Frontal cortex (tissue), 4 donors: ENCODE measurements at places on chromosomes 12 and 14. TPM values are rescaled to one million over a fixed set of nuclear protein-coding genes. Genes with fewer than 3 reads are reported as not detected.

The CNTN1 gene
- total RNA-seq = 543 TPM

The HOXC4 gene
- total RNA-seq = not detected

The KLRC1 gene
- total RNA-seq = not detected

The SOAT2 gene
- total RNA-seq = under 0.01 TPM

The IL26 gene
- not detected for total RNA-seq

The RBMS2 gene
- 2.4 TPM for total RNA-seq

The PLEKHG7 gene
- total RNA-seq = not detected

The JDP2 gene
- 5.3 TPM for total RNA-seq

The TOMM20L gene
- not detected for total RNA-seq

The RDH12 gene
- 0.82 TPM for total RNA-seq

DNA sequence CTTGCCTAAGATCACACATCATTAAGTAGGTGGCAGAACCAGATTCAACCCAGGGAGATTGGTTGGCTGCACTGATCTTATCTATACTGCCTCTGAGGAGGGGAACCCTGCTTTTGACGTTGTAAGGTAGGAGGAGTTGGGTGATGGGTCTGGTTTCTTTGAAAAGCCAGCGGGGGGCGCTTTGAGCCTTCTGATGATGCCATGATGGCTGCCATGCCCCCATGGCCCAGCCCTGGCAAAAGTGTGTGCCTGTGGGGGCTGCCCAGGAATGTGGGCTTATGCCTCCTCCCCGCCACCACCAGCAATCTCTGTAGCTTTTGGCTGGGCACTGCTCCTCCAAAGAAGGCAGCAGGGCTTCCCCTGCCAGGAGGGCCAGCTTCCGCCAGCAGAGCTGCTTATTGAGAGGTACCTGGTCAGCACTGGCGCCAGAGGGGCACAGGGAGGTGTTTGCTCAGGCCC lies 224.3 kb downstream of the SLC41A2 start:
- DNase-seq = no peak

DNA sequence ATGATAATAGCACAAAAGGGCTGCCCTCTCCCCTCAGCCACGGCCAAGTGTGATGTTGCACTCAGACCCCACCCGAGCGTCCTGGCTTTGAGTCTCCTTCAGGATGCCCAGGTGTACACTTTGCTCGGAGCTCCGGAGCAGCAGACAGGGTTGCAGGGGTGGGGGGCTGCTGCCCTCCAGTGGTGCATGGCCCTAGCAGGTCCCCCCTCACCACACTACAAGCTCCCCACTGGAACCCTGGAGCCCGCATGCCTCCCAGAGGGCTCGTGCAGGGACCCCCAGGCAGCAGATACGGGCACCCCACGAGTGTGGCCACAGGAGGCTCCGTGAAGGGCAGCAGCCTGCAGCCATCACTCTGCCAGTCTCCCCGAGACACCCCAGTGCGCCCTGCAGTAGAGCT lies 69.9 kb upstream of the C14orf180 start:
- DNase-seq = no peak

DNA sequence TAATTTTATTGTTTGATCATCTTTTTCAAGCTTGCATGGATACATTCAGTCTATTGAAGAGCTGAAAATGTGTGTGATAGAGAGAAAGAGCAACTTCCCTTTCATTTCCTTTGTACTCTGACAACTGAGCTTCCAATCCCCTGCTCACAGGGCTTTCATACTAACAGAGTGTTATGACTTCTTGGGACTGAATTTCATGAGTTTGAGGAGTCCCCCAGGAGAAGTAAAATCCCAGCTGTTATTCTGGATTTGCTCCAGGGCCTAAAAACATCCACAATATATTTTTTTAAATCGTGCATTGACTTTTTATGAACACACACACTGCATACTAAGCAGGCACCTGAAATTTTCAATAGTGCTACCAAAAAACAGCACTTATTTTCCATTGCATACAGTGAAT lies 195.8 kb upstream of the CAND1 start:
- no peak for DNase-seq

DNA sequence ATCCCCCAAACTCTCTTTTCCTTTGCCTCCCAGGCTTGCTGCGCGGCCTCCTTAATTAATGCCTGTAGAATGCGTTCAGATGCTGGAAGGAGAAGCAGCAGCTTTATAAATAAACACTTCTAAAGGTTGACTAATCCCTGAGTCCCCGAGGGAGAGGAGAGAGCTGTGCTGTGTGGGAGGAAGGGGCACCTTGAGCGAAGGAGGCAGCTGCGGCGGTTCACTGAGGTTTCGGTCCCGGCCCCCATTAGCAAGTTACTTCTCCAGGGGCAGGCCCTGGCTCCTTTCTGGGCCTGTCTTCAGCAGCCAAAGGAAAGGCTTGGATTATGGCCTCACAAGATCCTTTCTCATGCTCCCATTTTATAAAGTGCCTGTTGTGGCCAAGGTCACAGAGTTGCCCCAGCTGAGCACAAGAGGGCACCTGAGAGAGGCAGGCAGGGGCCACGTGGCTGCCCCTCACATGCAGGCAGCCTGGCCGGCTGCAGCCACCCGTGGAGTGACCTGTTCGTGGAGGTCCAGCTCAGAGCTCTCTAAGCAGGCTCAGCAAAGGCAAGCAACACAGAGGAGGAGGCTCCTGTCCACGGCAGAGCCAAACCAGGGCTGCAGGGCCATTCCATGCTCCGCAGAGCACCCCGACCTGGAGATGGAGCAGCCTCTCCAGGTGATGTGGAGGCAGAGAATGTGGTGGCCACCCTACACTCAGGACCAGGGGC lies 15.0 kb upstream of the CACNA2D4 start:
- DNase-seq = no peak

GRCh38 chr14:37289688-37290087 lies 92.0 kb downstream of the MIPOL1 start:
- no peak for DNase-seq

DNA sequence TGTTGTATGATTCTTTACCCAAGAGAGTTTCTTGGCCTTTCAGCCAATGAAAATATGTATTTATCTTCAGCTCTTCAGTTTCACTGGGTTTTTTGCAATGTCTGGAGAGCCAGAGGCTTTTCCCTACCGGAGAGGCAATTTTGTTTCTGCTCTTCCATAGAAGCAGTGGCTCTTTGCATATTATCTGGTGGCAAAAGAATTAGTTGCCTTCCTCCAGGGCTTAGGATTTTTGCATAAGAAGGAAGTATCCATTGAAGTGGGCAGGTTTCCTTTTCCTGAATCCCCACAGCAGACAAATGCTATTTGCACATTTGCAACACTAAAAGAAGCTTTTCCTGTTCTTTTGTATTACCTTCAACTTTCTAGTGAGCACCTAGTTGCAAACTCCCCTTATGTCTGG lies 75.2 kb downstream of the NTS start:
- DNase-seq = no peak

- no peak for DNase-seq
These were observed 12.1 kb downstream of the TRMT61A start for GRCh38 chr14:103540821-103541708.

DNA sequence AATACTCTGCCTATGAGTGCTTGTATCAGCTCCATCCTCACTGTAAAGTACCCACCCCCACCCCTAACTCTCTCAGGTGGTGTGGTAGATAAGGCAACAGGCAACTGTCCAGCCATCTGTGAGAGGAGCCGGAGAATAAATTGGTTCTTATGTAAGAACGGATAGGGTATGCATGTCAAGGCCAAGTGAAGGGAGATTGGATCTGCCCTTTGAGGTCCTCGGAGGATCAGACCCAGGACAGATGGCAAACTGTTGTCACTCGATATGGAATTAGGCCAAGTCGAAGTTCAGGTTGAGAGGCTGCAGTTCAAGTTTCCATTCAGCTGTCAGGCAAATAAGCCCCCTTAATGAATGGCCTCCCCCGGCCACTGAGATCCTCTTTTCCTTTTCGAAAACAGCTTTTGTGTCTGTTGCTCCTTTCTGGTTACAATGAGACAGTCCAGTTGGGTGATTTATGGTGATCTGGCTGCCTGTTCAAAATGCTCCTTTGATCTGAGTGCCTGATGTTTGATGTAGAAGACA lies 120.3 kb downstream of the VRK1 start:
- DNase-seq = no peak

GRCh38 chr12:105167346-105167745 lies 59.8 kb downstream of the WASHC4 start:
- DNase-seq = no peak

DNA sequence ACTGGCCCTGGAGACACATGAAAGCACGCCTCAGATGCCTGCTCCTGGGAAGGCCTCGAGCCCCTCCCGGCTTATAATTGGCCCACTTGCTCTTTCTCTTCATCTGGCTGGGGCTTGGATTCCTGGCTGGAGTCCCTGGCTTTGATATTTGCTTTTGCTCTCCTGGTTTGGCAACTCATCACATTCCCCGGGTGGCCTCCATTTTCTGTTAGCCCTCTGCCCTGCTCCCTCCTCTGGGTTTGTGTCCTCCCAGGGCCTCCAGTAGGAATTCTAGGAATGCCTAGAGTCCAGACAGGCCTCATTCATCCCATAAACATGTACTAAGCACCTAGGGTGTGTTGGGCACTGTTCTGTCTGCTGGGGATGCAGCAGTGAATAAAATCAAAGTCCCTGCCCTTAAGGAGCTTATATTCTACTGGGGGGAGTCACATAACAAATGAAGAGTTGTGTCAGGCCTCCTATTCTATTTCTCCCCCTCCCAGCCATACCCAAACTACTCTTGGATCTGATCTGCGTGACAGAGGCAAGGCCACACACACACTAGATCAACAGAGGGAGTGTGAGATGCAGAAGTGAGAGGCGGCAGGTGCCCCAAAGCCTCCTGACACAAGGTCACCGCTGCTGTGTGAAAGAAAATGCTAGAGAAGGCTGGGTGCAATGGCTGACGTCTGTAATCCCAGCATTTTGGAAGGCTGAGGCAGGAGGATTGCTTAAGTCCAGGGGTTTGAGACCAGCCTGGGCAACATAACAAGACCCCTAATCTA lies 21.3 kb upstream of the TSPAN9 start:
- no peak for DNase-seq

GRCh38 chr12:701896-702539 lies 38.8 kb upstream of the NINJ2 start:
- DNase-seq = no peak

DNA sequence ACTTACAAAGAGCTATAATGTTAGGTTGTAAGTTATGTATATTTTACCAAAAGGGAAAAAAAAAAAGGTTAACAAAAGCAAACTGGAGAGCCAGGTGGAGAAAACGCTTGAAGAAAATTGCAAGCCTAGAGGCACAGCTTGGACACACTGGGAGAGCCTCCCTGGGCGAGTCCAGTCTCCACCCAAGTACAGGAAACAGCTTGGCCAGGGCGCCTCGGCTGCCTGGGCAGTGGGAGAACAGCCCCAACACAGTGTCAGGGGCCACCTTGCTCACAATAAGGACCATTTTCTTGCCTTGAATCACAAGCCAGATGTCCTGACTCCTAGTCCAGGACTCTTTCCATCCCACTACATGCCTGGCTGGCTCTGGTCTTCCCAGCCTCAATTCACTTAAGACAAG lies 33.3 kb downstream of the TTC7B start:
- DNase-seq = no peak
